Airway epithelial cell (primary cell): ENCODE measurements at places on chromosomes 7 and 10. TPM values are rescaled to one million over a fixed set of nuclear protein-coding genes. Genes with fewer than 3 reads are reported as not detected.

Gene ZNF853
- 0.70 and 0.99 TPM in 2 replicates for total RNA-seq

Gene CNPY1
- not detected in 2 replicates for total RNA-seq

Gene LOXL4
- 0.14 and 0.42 TPM in 2 replicates for total RNA-seq

Gene SLC25A28
- 7.8 and 12.8 TPM in 2 replicates for total RNA-seq

Gene SPDYE6
- not detected in 2 replicates for total RNA-seq

Gene CH25H
- total RNA-seq: 0.33 TPM in 1 of 2 replicates, not detected in the other

Gene ZNRF2
- 11.5 and 20.0 TPM in 2 replicates for total RNA-seq

Gene COG5
- total RNA-seq: 21.6 and 35.2 TPM in 2 replicates
